Fibroblast of the aortic adventitia (primary cell): ENCODE measurements at places on chromosomes 11 and 22. TPM values are rescaled to one million over a fixed set of nuclear protein-coding genes. Genes with fewer than 3 reads are reported as not detected.
A peak's percentile ranks its signal among the peaks of the same experiment; 100 is the strongest.

DNA sequence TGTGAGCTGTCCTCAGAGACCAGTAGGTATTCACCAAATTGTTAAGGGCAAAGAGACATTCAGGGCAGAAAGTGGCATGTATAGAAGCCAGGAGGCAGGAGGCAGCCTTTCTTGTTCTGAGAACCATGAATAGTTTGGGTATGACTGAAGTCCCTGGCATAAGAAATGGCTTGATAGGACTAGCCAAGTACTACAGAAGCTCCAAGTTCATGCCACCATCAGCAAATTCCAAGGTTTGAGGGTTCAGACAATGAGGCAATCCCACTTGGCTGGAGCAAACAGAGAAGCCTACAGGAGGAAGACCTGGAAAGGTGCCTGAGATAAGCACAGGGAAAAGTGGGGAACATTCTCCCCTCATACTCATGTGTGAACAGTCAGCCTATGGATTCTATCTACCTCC is 25.8 kb downstream of the XRRA1 start:
- DNase-seq: peak; percentile 29

- no peak for DNase-seq
Measured at GRCh38 chr22:39529487-39529851, 3.1 kb downstream of the RPS19BP1 start.

- no peak for DNase-seq
Measured at GRCh38 chr11:76249195-76249741, 43.0 kb upstream of the WNT11 start.

- no peak for DNase-seq
Measured at GRCh38 chr22:27865496-27865895, 53.6 kb downstream of the PITPNB start.

DNA sequence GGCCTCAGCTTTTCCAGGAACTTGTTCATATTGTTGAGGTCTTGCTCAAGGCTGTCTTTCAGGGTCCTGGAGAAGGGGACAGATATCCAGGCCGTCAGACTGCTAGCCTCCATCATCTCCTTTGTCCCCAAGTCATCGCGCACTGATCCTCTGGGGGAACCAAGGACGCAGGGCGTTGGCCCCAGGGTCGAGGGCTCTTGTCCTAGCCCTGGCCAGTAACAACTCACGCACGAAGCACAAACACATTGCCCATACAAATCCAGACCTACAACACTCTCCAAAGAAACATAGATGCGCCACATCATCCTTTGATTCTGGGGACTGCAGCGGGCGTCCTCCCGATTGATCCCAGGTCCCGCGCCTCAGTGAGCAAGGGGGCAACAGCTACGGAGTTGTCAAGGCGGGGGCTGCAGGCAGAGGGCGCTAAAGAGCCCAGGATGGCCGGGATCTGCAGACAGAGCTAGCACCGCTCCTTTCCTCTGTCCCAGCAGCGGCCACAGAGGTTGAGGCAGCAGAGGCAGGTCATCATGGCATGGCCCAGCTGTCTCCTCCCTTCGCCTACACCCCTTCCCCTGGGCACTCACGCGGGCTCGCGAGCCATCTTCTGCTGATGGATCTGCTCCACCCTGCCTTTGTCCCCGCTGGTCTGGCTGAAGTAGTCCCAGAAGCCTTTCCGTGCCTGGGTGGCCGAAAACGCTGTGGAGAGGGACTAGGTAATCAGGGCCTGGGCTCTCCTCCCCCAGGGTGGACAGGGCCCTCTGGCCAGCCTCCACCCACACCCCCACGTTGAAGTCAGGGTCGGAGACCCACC is 472 bp downstream of the APOA5 start:
- DNase-seq: peak; percentile 69

DNA sequence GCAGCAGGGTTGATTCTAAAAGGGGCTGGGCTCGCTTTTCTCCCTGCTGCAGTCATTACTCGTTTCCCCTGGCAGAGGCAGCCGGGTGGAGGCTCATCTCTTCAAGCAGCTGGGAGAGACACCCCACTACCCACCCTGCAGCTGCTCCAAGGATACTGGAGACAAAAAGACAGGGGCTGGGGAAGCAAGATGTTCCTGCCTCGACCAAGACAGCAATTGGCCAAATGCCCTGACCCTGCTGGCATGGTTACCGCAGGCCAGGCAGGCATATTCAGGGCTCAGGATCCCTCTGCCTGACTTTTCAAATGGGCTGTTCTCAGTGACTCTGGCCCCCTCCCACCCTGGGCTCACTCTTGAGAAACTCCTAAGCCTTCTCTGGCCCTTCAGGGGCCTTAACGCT is 6.8 kb upstream of the RGL4 start:
- DNase-seq: peak; percentile 25

- no peak for DNase-seq
Measured at GRCh38 chr11:118102721-118103261, 16.0 kb upstream of the SMIM35 start.

DNA sequence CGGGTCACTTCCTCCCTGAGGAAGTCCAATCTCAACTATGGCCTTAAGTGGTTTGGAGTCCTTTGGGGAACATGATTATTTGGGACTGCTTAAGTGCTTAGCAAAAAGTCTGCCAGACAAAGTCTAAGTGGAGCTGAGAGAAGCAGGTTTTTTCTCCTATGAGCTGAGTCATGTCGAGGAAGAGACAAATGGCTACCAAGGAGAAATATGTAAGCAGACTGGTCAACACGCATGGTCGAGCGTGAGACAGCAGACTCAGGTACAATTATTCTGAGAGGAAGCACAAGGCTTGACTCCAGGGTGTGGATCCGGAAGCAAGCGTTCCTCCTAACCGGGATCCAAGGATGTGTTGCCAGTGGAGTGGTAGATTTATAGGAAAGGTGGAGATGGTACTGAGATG is 30.6 kb downstream of the UBASH3B start:
- DNase-seq: no peak

- peak; percentile 83 for DNase-seq
Measured at GRCh38 chr11:7892840-7893254, 38.2 kb downstream of the OR10A6 start.

DNA sequence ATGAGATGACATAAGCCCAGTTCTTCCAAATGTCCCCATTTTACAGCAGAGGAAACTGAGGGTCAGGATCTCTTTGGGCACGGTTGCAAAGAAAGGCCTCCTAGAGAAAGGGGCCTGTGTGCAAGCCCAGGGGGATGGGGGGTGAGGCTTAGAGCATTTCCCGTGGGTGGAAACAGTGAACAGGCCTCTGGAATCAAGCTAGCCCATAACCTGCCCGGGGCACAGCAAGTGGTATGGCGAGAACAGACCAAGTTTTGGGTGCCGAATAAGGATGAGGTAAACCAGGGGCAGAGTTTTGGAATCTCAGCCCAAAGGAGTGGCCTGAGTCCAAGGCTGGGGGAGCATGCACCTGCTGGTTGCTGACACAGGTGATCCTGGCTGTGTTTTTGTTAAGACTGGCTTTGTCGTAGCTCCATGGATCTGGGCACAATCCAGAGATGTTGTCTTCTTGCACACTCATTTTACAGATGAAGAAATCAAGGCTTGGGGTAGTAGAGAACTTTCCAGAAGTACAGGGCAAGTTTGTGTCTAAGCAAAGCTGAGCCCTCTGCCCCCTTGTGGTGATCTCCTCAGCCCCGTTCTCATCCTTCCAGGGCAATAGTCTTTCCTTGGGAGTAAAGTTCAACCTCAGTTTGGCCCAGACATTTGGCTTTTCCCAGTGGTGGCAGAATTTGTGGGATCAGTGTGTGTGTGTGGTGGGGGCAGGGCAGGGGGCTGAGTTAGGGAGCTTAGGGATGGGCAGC is 53.5 kb upstream of the MYEOV start:
- DNase-seq: peak; percentile 18

DNA sequence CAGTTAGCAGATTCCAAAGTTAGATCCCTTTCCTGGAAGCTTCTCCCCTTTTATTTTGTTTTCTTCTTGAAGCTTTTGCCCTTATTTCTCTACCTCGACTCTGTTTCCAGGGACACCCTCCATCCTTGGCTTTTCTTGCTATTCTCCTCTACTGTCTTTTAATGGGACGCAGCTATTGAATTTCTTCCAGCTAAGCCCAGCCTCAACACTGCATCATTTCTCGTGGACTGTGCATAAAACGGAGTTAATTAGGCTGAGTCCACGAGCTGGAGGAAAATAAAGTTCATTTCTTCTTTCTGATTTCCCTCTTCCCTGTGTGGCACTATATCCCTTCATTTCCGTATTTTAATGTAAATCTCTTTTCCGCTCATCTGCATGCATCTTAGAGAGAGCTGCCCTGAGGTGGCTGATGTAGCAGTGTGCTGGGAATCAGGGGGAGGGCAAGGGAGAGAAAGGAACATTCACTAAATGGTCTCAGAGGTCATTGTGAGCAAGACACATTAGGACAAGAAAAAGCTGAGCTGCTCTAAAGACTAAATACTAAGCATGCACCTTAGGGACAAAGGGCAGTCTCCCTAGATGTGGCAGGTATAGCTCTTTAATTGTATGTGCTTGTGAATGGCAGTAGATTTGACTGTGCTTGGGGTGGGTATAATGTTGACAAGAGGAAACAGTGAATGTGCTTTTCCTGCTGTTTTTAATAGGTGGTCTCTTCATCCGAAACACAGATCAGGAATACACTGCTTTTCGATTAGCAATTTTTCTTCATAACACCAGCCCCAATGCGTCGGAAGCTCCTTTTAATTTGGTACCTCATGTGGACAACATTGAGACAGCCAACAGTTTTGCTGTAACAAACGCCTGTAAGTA is 1.9 kb downstream of the GRIA4 start:
- no peak for DNase-seq

DNA sequence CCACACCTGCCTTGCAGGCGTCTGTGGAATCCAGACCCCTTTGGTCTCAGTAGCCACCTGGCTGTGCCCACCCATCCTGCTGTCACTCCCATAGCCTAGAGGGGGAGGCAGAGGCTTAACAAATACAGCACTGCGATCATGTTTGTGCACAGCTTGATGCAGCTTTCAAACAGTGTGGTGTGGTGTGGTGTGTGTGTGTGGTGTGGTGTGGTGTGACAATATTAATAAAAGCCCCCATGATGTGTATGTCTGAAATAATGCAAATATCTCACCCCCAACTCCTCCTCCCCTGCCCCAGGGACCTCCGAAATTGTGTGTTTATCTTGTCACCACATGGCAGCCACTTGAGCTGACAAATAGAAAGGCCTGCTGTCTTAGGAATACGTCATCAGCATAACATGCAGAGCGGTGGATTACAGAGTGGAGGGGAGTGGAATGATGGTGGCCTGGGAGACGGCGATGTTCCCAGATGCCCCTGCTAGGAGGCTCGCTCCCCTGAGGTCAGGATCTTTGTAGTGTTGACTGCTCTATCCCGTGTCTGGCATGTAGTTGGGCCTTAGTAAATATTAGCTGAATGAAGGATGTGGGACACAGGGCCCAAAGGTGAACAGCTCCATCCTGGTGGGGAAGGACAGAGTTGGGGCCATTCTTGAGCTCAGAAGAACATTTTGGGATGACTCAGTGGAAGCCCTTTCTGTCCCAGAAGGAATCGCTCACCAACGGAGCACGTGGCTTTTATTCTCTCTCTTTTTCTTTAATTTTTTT is 2.8 kb downstream of the PDXP start:
- DNase-seq: peak; percentile 73

GRCh38 chr11:77468527-77468926 is 5.4 kb downstream of the PAK1 start:
- no peak for DNase-seq

The OR8D1 gene
- not detected in 2 replicates for total RNA-seq

The BBOX1 gene
- not detected in 2 replicates for total RNA-seq

The CCDC88B gene
- total RNA-seq: 1.2 and 5.1 TPM in 2 replicates

The MED19 gene
- total RNA-seq: 2.6 and 16.9 TPM in 2 replicates

The RAC2 gene
- total RNA-seq: 5.6 and 14.4 TPM in 2 replicates
